ENCODE measurements at places on chromosomes 1 and 21. TPM values are rescaled to one million over a fixed set of nuclear protein-coding genes. Genes with fewer than 3 reads are reported as not detected.

PGLYRP3 gene
- 0.19 TPM for total RNA-seq

UTP11 gene
- 63.7 TPM for total RNA-seq

FCRL2 gene
- total RNA-seq, result 0.23 TPM

LCE3D gene
- total RNA-seq, result 0.47 TPM

SPATA46 gene
- total RNA-seq, result 0.81 TPM

ESPN gene
- total RNA-seq, result 2.2 TPM

DISC1 gene
- 3.0 TPM for total RNA-seq

CFHR3 gene
- total RNA-seq, result 0.52 TPM

ALX3 gene
- total RNA-seq, result not detected

PLPPR4 gene
- 1.1 TPM for total RNA-seq

SLC22A15 gene
- total RNA-seq, result 8.7 TPM

KMO gene
- 0.27 TPM for total RNA-seq

CCDC28B gene
- 59.7 TPM for total RNA-seq

NPHS2 gene
- not detected for total RNA-seq

OXCT2 gene
- total RNA-seq, result 1.3 TPM

KRTAP7-1 gene
- total RNA-seq, result not detected

OLFM3 gene
- total RNA-seq, result 0.22 TPM

SERINC2 gene
- 18.5 TPM for total RNA-seq

KLHL20 gene
- total RNA-seq, result 28.3 TPM

FAM131C gene
- total RNA-seq, result 1.1 TPM

PRR9 gene
- total RNA-seq, result 0.46 TPM

ACTA1 gene
- total RNA-seq, result not detected

COL6A1 gene
- 9.3 TPM for total RNA-seq

MTARC1 gene
- 12.7 TPM for total RNA-seq

OR10J1 gene
- 0.26 TPM for total RNA-seq

MRPL20 gene
- 117 TPM for total RNA-seq

INSRR gene
- total RNA-seq, result 0.05 TPM

TAF5L gene
- 12.2 TPM for total RNA-seq

BRINP2 gene
- total RNA-seq, result 4.6 TPM

CRNN gene
- 0.16 TPM for total RNA-seq

THBS3 gene
- total RNA-seq, result 12.4 TPM

IL22RA1 gene
- total RNA-seq, result 0.89 TPM

GPR52 gene
- 2.2 TPM for total RNA-seq

PLCH2 gene
- total RNA-seq, result 7.4 TPM

SLC37A1 gene
- 2.9 TPM for total RNA-seq

PIGR gene
- total RNA-seq, result 0.47 TPM

KIF14 gene
- 0.22 TPM for total RNA-seq
